ENCODE measurements at places on chromosomes 5 and 9. TPM values are rescaled to one million over a fixed set of nuclear protein-coding genes. Genes with fewer than 3 reads are reported as not detected.

GRCh38 chr5:76679231-76679630 lies 36.7 kb upstream of the F2R start:
- H3K27ac ChIP-seq, result no peak overlapping the region
- DNase-seq, result no peak
- H3K27me3 ChIP-seq, result no peaks in the 10 kb centered on the region
- H3K36me3 ChIP-seq, result peaks cover 30% of the 10 kb centered on the region
- no peak overlapping the region for H3K4me3 ChIP-seq

DNA sequence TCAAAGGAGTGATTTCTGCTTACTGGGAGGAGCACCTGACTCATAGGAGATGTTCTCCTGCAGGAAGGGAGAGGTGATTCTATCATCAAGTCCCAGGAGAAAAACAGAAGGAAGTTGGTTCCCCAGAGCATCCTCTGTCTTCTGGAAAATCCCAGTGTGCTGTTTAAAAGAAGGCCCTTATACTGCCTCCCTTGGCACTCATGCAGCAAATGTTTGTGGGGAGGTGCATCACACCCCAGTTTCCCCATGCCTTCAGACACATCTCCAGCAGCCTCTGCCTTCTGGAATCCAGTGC lies 63.1 kb downstream of the PPARGC1B start:
- DNase-seq, result no peak
- H3K27me3 ChIP-seq, result no peaks in the 10 kb centered on the region
- no peak overlapping the region for H3K4me3 ChIP-seq
- H3K36me3 ChIP-seq, result no peaks in the 10 kb centered on the region
- no peak overlapping the region for H3K27ac ChIP-seq

GRCh38 chr9:114310471-114311450 lies 12.1 kb upstream of the ORM1 start:
- H3K4me1 ChIP-seq, result peaks cover under 1% of the 10 kb centered on the region
- H3K36me3 ChIP-seq, result peaks cover 48% of the 10 kb centered on the region
- DNase-seq, result no peak
- no peak overlapping the region for H3K4me3 ChIP-seq
- H3K27ac ChIP-seq, result no peak overlapping the region

DNA sequence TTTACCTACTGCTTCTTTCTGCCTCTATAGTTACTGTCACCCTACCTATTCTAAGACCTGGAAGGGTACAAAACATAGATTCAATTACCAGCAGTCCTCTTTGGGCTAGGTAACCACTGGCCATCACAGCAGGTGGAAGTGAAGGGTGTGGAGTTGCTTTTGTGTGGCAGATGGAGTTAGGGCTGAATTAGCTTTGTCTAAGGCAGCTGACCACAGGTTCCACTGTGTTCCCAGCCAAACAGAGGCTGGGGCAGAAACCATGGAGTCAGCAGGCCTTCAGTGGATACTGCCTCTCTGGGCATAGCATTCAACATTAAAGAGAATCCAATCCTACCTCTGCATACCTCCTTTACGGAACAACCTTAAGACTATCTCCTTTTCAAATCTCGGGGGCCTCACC lies 254.2 kb downstream of the RFX3 start:
- H3K4me3 ChIP-seq, result no peak overlapping the region
- H3K4me1 ChIP-seq, result no peaks in the 10 kb centered on the region
- H3K27me3 ChIP-seq, result no peaks in the 10 kb centered on the region
- H3K36me3 ChIP-seq, result 0 out of 3 replicates have a peak, but pooled peaks cover 3% of the 10 kb centered on the region

GRCh38 chr9:88952976-88953375 lies 38.3 kb upstream of the S1PR3 start:
- H3K4me1 ChIP-seq, result 0 out of 2 replicates have a peak, but pooled peaks cover 6% of the 10 kb centered on the region
- no peak overlapping the region for H3K4me3 ChIP-seq
- no peak for DNase-seq

Gene SLC25A2
- total RNA-seq, result 0.13 TPM

Gene TLX3
- not detected for total RNA-seq

Gene DRD1
- not detected for total RNA-seq

Gene SLIT3
- not detected for total RNA-seq

Gene CCL21
- total RNA-seq, result not detected

Measured in HepG2 (cell line).